ENCODE measurements at places on chromosomes 4 and X.
A peak's percentile ranks its signal among the peaks of the same experiment; 100 is the strongest.

GRCh38 chr4:13665701-13666660 is 38.5 kb upstream of the BOD1L1 start:
- DNase-seq, result no peak

- no peak for DNase-seq
Observed at GRCh38 chr4:186642530-186642929, 81.1 kb downstream of the FAT1 start.

- DNase-seq, result no peak
Observed at GRCh38 chrX:39158801-39159657, 357.8 kb downstream of the MID1IP1 start.

- no peak for DNase-seq
Observed at GRCh38 chrX:104432321-104432720, 133.7 kb upstream of the IL1RAPL2 start.

GRCh38 chr4:141046255-141046654 is 87.0 kb downstream of the RNF150 start:
- no peak for DNase-seq

- no peak for DNase-seq
Observed at GRCh38 chrX:7134981-7135380, 12.5 kb upstream of the STS start.

- no peak for DNase-seq
Observed at GRCh38 chr4:169940460-169940859, 85.7 kb downstream of the MFAP3L start.

GRCh38 chr4:133624744-133625143 is 475.6 kb downstream of the PCDH10 start:
- DNase-seq, result no peak

GRCh38 chrX:30302956-30303355 is 6.2 kb downstream of the NR0B1 start:
- no peak for DNase-seq

GRCh38 chrX:66130469-66130868 is 33.6 kb upstream of the HEPH start:
- no peak for DNase-seq

- no peak for DNase-seq
Observed at GRCh38 chr4:105996845-105997244, 101.6 kb downstream of the NPNT start.

GRCh38 chr4:19945501-19945900 is 306.2 kb upstream of the SLIT2 start:
- no peak for DNase-seq

- DNase-seq, result no peak
Observed at GRCh38 chr4:90845777-90846176, 718.6 kb downstream of the CCSER1 start.

DNA sequence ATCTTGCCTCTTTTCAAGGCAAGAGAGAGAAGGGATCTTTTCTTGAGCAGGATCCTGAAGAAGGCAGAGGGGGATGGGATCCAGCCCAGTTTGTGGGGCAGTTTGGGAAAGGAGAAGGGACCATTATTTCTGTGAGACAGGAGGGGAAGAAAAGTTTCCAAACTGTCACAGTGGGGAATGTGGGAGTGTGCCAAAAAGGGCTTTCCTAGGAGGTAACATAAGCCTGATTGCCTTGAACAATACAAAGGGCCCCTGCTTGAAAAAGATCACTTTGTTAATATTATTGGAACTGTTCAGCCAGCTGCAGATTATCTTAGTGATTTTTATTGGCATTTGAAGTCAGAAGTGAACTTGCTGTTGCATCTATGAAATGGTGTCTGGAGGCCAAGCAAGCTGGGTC is 55.2 kb downstream of the MTM1 start:
- DNase-seq, result no peak

DNA sequence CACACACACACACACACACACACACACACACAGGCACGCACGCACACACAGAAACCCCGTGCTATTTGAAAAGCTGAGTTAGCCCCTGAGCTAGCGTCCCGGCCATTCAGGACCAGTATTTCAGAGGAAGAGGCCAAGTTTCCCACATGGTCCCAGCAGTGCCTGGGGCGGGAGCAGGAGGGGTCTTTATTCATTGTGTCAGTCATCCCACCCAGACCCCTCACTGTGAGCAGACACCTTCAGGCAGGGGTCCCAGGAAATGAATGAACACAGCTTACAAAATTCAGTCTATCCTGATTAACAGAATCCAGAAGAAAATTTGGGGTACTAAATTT is 58.1 kb downstream of the ZFYVE28 start:
- no peak for DNase-seq

GRCh38 chr4:95761426-95761825 is 78.5 kb upstream of the PDHA2 start:
- no peak for DNase-seq

DNA sequence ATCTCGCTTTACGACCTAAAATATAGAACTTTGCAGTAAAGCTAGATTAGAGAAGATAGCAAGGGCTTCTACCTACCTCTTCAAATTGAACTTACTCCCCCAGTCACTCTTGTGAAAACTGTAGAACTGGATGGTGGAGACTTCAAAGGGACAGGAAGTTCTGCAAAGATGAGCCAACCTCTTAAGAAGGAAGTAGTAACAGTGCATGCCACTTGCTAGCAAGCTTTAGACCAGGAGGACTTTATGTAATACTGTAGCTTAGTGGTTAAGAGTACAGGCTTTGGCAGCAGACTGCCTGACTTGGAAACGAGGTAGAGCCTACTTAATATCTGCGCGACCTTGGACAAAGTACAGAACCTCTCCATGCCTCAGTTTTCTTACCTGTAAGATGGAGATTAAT is 27.5 kb upstream of the VBP1 start:
- peak; percentile 55 for DNase-seq
